ENCODE measurements at places on chromosomes 2 and 18.

GRCh38 chr2:55232863-55233657 lies 572 bp downstream of the RPS27A start:
- peak; percentile 47 for DNase-seq

GRCh38 chr2:27441958-27442919 lies at the start of gene KRTCAP3:
Gene KRTCAP3 (plus strand): TSS chr2:27442381. CDS start chr2:27442413, 32 bp downstream.
- peak; percentile 50 for DNase-seq

- DNase-seq = no peak
These were observed 228.3 kb downstream of the C1D start for GRCh38 chr2:67834482-67834881.

DNA sequence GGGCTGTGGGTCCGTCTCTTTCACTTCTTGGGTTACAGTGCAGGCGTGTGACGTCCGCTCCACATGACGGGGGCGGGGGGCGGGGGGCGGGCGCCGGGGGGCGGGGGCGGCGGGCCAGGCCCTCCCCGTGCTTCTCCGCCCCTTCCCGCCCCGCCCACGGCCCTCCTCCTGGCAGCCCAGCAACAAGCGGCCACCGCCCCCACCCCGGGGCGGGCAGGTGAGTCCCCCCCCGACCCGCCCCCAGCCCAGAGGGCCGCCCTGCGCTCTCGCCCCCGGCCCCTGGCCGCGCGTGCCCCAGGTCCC lies 3.6 kb downstream of the ZNF516 start:
- DNase-seq = no peak

DNA sequence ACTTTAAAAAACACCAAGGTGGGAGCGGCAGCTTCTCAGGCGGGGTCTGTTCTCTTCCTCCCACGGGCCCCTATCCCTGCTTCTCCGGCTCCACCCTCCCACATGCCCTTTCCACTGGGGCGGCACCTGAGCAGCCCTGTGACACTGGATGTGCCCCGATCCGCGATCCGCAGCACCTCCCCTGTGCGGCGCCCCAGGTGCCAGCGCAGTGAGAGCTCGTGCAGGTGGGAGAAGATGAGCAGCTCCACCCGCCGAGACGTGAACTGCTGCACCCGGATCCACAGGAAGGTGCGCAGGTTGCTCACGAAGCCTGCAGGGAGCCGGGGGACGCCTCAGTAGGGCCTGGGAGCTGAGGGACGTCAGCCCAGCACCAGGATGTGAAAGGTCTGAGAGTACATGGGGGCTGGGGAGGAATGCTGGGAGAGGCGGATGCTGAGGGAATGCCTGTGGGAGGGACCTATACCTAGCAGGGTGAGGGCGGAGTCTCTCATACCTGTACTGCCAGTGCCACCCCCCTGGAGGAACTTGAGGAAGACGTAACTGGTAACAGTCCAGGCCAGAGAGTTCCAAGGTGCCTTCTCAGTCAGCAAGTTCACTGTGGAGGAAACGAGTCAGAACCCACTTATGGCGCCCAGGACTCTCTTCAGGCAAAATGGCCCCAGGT lies 2.8 kb downstream of the ABCB6 start:
- no peak for DNase-seq

DNA sequence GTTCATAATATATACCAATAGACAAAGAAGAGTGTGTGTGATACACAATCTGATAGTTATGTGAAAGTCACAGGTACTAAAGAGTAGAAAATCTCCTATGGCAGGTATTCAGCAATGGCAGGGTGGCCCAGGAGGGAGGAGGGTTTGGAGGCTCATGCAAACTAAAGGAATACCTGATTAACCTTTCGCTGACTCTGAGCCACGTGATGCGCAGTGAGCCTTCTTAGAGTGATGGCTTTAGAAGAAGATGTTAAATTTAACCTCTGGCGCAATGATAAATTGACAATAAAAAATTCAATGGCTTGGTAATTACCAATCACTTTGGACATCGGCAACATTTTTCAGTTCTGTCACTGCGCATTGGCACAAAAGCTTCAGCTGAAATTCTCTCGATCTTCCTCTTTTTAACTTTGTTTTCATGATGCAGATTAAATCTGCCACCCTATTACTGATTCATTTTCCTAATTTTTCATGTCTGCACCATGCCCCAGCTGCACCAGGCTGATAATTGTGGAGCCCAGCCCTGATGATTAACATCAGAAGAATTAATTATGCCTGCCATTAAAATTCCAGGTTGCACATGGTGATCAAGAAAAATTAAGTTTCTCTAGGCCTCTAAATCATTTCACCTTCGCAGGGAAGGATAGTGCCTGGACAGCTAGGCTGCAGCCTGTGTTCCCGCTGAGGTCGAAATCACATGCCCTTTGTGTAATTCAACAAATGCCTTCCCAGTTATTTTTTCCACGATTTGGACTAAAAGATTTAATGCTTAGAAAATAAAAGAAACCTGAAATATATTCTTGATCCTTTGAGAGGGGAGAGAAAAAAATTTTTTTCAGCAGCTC lies 250.6 kb upstream of the HNRNPA3 start:
- no peak for DNase-seq

DNA sequence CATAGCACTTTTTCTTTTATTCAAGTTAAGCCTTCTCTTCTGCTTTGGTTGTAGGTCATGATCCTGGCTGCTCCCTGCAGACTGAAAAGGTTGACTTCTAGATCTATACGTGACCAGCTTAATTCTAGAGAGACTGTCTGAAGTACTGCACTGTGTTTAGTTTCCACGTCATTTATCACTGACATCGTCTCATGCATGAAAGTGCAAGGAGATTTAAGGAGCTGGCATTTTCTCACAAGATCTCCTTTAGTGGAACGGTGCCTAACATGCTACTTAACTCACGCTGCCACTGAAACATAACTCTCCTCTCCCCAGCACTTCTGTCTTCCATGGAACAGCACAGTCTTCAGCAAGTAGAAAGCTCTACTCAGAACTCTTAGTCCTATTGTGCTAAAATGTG lies 583.0 kb upstream of the KLHL29 start:
- DNase-seq = no peak

GRCh38 chr2:123723706-123724105 lies 301.4 kb upstream of the CNTNAP5 start:
- DNase-seq = no peak

DNA sequence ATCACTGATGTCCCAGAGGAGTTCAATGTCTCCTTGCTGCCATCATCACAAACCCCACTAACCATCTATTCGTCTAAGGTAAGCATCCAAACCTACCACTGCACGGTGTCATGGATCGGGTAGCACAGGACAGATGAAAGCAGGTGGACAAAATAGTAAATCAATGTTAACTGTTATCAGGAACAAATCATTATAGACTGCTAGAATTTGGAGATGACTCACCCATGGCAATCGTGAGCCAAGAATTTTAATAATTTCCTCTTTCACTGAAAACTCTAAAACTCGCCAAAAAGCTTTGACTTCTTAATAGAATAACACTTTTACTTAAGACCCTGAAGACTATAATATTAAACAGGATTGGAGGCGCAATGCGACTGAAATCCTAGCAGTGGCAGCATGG lies 33.7 kb upstream of the BZW1 start:
- DNase-seq = no peak

DNA sequence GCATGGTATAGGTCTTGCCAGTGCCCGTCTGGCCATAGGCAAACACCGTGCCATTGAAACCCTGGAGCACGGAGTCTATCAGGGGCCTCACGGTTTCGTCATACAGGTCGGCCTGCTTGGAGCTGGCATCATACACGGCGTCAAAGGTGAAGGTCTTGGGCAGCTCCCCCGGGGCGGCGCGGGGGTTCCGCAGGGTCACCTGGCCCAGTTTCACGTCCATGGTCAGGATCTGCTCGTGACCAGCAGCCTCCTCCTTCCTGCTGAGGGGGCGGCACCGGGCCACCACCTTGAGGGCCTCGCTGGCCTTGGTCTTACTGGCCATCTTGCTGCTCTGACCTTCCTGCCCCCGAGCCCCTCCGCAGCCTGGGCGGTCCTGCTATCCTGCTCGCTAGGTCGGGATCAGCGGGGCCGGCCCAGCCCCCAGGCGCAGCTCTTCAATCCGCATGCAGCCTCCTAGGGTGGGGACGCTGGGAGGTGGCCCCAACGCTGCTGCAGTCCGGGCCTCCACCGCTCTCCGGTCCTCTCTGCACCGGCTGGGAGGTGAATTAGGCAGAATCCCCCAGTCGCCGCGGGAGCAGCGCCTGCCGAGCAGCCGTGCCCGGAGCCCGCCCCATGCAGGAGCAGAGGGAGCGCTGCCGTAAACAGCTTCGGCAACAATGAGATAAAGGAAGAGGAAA lies 563 bp downstream of the KIF3C start:
- no peak for DNase-seq

DNA sequence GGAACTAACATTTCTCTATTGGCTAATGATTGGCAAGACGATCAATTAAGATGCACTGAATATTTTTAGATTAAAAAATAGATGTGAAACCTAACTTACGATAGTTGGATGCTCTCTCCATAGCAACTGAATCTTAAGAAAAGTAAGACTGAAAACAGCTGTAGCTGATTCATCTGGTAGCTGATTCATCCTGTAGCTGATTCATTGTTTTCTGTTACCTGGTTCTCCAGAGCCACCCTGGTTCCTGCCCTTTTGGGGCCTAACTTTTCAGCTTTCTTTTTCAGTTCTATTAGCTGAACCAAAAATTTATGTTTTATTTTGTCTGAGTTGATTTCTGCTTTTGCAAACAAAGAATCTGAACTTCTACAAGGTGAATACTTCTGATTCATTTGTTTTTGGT lies 22.7 kb upstream of the SPR start:
- no peak for DNase-seq

- no peak for DNase-seq
These were observed 1.1 kb upstream of the MBOAT2 start for GRCh38 chr2:9004338-9005204.

- DNase-seq = no peak
These were observed 18.4 kb upstream of the SLC20A1 start for GRCh38 chr2:112627060-112628040.

GRCh38 chr2:38116762-38117161 lies 40.8 kb upstream of the CYP1B1 start:
- DNase-seq = no peak

GRCh38 chr18:47172476-47172875 lies 3.7 kb downstream of the IER3IP1 start:
- DNase-seq = no peak

DNA sequence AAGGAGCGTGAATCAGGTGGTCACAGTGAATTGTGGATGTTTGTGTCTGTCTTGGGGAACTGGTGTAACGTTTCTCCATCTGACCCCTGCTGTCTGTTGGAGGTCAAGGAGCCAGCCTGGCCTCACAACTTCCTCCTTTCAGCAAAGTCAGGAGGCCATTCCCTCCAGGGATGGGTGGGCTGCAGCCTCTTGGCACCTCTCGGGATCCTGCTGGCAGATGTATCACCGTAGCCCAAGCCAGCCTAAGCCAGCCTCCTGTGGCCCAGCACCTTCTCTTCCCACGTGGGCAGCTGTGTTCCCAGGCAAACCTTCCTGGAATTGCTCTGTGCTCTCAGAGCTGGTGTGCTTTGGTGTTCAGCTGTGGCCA lies 30.5 kb downstream of the HPCAL1 start:
- DNase-seq = no peak

DNA sequence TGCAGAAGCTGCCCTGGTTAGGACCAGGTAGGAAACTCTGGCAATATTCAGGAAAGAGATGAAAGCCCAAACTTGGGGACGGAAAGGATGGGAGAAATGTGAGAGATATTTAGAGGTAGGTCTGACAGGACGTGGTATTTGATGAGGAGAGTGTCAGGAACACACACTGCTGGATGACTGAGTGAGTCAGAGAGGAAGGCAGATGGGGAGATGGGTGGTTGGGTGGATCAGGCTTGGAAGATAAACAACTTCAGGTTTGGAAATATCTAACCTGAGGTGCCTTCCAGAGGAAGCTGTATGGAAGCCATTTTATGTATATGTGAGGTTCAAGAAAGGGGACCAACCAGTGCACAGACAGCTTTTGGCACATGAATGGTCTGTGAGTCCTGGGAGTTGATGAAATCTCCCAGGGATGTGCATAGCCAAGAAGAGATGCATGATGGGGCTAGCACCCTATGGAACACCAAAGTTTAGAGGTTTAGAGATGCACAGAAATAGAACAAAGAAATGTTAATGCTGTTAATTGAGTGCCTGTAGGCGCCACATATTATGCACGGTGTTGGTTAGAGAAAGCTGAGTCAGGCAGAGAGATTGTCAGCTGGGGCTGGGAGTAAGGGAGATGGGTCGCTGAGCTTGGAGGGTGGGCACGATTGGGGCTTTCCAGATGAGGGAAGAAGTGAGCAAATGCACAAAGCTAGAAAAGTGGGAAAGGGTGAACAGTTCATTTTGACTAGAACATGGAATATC lies 101.0 kb downstream of the VIT start:
- DNase-seq = no peak
